Eye (tissue), 1 donor: ENCODE measurements at places on chromosomes 6 and 20.
A peak's percentile ranks its signal among the peaks of the same experiment; 100 is the strongest.

DNA sequence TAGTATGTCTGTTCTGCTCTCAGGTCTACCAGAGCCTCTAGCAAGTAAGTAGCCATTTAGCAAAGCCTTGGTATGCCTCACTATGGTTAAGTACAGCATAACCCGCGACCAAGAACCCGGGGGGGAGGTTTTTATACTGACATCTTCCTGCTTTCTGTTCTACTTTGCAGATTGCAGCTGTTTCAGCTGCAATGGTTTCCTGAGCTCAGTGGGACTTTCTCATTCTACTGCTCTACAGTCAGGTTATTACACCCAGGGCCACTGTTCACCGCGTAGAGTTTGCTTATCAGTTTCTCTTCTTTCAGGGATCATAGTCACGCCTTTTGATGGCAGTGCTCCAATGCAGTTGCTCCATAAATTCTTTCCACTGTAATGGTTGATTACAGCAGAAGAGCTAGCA is 631.3 kb downstream of the TFAP2A start:
- no peak for DNase-seq

GRCh38 chr6:151242420-151242861 is 2.7 kb downstream of the AKAP12 start:
- DNase-seq: peak; percentile 52

- DNase-seq: no peak
Observed at GRCh38 chr6:90249034-90249433, 47.6 kb downstream of the BACH2 start.

DNA sequence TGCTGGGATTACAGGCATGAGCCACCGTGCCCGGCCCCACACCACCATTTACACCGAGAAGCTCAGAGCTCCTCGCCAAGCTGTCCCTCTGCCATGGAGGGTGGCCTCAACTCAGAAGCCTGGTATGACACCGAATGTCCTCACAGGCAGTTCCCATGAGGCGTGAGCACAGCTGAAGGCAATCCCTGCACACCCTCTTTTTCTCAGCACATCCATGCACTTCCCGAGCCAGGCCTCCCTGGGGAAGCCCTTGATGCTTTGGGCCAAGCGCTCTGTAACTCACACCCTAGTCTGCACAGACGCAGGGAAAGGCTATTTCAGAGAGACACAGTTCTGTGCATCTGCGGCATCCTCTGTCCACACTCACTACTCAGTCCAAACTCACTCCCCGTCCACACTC is 18.4 kb downstream of the THBS2 start:
- DNase-seq: no peak

DNA sequence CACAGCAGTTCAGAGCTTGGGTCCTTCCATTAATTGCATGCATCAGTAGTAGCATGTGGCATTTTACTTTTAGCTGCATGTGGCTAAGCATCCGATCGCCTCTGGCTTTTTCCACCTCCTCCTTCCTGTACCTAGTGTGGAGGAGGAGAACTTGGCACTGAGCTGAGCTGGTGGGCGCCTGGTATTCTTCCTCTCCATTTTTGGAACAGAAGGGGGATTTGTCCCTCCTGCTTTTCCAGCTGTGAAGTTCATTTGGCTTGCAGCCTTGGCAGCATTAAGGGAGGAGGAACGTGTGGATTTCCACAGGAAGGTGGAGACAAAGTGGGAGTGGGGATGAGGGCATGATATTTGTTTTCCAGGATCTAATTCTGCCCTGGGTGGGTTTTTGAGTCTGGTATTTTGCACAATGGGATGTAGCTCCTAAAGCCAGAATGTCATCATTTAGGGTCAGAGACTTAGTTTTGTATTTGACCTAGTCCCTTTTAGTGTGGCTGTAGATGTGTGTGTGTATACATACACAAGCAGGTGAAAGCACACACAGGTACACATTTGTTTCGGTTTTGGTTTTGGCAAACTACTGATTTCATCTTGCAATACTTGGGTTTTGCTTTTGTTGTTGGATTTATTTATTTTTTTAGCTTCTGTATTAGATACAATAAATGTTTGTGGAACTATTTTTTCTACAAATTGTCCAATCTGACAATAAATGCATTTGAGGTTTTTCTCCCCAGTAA is 90.0 kb downstream of the SASH1 start:
- no peak for DNase-seq

GRCh38 chr20:47318027-47318585 is 38.4 kb downstream of the ZMYND8 start:
- DNase-seq: peak; percentile 82

DNA sequence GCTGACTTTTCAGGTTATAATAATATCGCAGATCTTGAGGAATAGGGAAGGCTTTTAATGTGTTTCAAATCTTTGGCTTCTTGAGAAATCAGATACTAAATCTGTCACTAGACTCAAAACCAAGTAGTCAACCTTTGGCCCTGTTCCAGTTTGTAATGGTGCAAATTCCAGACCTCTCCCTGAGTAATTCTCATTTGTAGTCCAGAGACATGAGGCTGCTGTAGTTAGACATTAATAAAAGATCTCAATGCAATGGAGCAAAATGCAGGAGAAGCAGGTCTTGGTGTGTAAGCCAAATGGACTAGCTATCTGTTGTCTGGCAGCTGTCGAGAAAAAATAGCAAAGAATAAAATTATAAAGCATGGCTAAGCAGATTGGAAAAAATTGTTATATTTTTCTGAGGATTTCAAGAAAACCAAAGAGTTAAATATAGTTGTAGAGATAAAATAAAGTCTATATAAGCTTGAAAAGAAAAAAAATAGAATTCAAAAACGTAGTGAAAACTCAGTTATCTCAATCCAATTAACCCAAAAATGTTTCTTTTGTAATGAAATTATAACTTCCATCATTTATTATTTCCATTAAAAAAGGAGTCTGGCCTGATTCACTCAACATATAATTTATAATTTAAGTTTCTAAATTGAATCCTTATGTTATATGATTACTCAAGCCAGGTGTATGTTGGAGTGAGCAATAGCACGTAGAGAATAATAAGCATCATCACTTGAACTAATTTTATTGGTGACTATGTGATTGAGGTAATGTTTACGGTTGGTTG is 161.5 kb upstream of the ADGRB3 start:
- DNase-seq: no peak

GRCh38 chr6:45763281-45763680 is 252.4 kb downstream of the CLIC5 start:
- DNase-seq: no peak

DNA sequence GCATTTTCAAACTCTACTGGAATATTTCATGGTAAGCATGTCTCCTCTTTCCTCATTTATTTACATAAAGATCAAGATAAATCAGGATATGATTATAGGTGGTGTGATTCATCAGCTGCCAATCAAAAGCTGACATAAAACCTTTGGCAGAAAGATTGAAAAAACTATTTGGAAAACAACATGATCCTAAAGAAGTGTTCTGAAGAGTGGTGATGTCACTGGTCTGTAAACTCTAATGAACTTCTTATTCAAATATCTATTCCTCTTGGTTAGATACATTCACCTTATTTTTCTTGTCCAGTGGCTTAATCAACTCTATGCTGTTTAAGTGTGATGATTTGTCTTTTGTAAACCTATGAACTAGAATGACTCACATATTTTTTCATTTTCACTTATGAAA is 535.5 kb upstream of the CITED2 start:
- DNase-seq: no peak

GRCh38 chr6:81909162-81909561 is 156.7 kb upstream of the TENT5A start:
- no peak for DNase-seq

GRCh38 chr6:110874880-110875547 is 429 bp downstream of the AMD1 start:
- DNase-seq: no peak

DNA sequence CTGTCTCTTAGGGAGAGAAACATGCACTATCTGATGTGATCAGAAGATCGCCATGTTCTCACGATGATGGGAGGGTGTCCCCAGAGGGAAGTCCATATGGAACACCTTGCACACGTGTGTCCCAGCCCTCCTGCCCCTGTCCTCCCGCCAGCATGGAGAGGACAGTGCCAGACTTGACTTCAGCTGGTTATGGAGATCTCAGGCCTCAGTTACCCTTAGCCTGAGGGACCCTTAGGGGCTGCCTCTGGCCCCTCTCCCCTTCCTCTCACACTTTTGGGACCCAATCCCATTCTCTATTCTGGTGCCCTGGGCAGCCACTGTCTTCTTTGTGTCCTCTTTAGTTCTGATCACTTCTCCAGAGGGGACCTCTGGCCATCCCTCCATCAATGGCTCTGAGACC is 1.6 kb downstream of the TREML4 start:
- no peak for DNase-seq

DNA sequence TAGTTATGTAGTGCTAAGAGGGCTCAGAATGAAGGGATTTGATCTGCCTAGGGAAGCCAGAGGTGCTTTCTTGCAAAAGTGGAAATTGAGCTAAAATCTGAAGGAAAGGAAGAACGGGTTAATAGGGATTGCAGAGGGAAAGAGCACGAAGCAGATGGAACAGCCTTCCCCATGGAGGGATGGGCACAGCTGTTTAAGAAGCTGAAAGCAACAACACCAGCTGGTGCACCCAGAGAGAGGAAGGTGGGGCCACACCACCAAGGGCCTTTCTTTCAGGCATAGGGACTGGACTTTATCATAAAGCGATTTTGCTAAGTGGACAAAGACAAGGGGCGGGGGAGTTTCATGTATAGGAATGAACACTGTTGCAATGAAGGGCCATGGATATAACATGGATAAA is 65.8 kb upstream of the SNRPB2 start:
- DNase-seq: peak; percentile 75

DNA sequence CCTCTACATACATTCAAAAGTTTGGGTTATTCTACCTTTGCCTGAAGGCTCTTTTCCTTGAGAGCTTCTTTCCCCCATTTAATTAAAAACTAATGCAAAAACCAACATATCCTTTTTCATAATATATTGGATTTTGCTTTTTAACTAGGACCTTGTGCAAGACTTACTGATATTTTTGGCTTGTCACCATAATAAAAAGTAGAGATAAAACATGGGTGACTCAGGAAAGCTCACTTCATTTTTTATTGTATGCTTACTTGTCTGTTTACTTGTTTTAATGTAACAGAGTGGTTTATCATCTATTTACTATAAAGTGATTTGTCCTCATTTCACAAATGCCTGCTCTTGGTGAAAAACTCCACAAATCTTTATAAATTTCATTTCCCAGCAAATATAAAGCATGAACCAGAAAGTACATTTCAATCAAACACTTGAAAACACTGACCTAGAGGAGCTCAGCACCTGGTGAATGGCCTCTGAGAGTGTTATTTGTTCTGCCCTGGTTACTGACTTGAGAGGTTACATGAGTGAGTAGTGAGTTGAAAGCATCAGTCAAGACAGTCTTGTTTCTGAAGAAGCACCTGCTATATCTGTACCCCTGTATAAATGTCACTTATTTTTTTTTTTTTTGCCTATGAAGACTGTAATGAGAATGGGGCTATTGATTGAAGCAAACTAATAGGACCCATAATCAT is 20.8 kb downstream of the ADGRG6 start:
- DNase-seq: no peak

- no peak for DNase-seq
Observed at GRCh38 chr6:146423452-146423851, 120.2 kb upstream of the RAB32 start.

GRCh38 chr20:3797226-3797545 is 1.1 kb downstream of the CDC25B start:
- DNase-seq: no peak

DNA sequence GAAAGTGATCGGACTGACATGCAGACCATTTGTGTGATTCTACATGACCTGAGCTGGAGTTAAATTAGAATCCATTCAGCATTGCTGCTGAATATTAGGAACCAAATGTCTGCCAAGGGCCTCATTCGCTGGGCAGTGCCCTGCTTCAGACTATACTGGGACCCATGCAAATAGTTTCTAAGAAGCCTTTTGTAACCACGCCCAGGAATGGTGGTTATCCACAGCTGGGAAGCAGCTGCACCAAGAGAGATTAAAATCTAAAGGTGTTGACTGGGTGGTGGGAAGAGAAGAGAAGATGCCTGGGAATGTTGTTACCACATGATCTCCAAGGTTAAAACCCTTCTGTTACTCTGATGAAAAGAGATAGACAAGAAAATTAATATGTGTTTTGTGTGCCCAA is 156.8 kb downstream of the PKHD1 start:
- DNase-seq: no peak

DNA sequence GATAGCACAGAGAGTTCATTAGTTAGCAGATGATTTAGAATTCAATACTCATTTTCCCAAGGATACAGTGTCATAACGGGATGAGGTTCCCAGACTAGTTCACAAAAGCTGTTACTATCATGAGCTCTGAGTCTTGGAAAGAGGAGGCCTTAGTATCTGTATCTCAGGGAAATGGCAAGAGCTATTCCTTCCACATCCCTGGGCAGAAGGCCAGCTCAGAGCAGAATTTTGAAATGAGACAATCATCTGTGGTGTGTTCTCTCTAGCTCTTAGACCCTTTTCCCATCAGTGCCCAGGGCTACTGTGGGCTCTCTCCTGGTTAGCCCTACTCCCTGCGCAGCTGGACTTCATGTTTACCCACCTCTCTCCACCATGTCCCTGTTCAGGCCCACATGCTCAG is 64.5 kb downstream of the JAG1 start:
- DNase-seq: no peak

GRCh38 chr6:4611429-4612129 is 164.6 kb upstream of the CDYL start:
- no peak for DNase-seq

GRCh38 chr20:59084041-59084850 is 41.7 kb upstream of the PRELID3B start:
- DNase-seq: no peak

DNA sequence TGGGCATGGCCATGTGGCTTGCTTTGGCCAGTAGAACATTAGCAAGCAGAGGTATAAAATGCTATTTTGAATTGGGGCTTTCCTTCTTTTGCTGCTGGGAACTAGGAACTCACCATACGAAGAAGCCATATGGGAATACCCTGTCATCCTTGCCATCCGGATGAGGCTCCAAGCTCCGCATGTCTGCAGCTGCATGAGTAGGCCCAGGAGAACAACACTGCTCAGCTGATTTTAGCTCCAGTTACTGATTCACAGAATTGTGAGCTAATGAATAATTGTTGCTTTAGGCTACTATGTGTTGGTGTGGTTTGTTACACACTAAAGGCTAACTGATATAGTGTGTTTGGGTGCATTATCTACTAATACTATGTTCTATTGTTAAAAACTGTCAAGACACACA is 2.7 kb upstream of the PLCB4 start:
- DNase-seq: peak; percentile 46

DNA sequence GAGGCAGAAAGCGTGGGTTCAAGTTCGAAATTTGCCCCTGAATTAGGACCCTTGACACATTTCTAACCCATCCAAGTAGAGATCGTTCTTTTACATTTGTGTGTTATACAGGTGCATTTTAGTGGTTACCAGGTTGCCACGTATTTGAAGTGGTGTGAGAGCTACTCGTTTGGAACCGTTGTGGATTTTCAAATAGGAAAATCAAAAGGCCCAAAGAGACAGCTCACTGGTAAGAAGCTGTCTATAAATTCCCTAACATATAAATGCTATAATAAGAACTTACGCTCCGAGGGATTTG is 1.6 kb upstream of the REV3L start:
- no peak for DNase-seq
